ENCODE measurements at places on chromosomes 2 and 18.

- DNase-seq, result no peak
Observed at GRCh38 chr2:177000061-177000714, 212.4 kb upstream of the HNRNPA3 start.

GRCh38 chr2:241888641-241889040 is 19.1 kb downstream of the RTP5 start:
- no peak for DNase-seq

DNA sequence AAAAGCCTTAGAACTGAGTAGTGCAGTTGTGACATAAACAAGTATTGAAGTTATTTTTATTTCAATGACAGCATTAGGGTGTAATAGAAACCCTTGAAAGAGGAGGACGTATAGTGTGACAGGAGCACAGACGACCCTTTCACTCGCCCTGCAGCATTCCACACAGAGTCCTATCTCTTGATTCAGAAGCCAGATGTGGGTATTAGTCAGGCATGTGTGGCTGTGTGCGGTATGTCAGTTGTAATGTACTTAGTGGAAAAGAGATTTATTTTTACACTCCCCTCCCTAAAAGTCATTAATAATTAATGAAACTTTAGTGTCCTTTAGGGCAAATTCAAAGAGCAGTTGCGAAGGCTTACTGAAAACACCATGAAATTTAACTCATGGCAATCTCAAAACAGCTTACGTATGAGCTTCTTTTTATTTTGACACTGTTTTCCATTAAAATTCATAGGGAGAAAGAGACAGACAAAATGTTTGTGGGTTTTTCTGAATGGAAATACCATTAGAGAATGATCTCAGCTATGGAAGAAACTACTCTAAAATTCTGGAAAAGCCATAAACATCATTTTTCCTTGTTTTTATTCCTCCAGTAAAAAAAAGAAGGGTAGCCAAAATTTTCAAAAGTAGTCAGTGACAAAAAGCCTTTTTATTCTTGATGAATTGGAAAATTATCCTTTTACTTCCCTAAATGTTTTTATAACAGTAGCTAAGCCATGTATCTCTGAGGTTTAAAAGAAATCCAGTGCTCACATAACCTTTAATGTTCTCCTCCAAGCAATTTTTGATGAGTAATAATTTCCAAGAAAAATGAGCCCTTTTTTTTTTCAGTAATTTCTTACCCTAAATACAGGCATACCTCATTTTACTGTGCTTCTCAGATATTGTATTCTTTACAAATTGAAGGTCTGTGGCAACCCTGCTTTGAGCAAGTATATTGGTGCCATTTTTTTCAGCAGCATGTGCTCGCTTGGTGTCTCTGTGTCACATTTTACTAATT is 84.0 kb upstream of the DSEL start:
- no peak for DNase-seq

DNA sequence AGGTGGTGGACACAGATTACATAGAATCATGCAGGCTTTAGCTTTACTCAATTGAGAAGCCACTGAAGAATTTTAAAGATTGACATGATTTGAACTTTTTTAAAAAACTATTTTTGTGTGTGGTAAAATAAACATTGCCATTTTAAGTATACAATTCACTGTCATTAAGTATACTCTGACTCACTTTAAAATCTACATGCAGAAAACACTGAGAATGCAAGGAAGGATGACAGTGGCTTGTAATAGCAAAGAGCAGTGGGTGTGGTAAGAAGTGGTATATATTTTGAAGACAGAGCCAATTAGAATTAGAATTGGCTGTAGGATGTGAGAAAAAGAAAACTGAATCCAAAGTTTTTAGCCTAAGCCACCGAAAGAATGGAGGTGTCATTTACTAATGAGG is 14.9 kb downstream of the TRMT61B start:
- DNase-seq, result no peak

DNA sequence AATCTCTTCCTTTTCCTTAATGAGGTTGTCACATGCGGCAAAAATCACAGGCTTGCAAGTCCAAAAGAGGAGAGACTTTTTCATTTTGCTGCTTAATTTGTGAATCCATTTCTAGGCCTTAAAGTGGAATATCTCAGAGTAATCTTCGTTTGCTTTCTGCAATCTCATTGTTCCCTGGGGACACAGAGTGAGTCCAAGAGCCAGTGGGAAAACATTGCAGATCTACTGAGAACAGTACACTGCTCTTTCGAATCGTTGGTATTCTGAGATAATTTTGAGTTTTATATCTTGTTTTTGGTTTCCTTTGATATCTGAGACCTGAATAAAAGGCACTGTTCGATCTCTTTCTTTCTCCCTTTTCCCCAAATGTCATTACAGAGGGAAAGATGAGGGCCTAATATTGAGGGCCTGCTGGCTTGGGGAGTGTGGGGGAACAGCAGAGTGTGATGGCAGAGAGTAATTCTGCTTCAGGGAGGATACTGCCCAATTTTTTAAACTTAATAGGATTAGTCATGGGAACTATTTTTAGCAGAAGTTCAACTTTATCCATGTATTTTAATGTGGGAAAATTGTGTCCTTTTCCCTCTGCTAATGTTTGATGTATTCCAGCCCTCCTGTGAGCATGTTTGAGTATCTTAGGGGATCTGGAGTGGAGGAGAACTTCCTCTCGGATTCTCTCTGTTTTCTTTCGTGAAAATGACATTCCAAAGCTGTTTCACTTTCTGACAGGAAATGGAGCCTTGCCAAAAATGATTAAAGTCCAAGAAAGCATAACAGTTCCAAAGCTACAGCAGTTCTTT is 418.2 kb upstream of the ZEB2 start:
- DNase-seq, result peak; percentile 18

DNA sequence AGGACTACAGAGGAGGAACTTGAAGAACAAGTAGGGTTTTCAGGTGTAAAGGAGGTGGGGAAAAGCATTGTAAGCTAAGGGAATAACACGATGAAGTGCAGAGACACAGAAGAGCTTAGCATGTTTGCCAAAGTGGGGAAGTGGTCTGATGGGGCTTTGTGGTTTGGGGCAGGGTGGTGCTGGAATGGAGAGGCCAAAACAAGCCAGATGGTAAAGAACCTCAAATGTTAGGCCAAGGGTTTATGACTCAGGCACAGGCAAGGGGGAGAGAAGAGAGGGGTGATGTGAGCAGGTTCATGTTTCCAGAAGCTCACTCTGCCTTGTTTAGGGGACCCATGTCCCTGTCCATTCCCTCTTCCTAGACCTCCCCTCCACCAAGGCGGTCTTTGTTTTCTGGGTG is 104.5 kb upstream of the YWHAQ start:
- no peak for DNase-seq

DNA sequence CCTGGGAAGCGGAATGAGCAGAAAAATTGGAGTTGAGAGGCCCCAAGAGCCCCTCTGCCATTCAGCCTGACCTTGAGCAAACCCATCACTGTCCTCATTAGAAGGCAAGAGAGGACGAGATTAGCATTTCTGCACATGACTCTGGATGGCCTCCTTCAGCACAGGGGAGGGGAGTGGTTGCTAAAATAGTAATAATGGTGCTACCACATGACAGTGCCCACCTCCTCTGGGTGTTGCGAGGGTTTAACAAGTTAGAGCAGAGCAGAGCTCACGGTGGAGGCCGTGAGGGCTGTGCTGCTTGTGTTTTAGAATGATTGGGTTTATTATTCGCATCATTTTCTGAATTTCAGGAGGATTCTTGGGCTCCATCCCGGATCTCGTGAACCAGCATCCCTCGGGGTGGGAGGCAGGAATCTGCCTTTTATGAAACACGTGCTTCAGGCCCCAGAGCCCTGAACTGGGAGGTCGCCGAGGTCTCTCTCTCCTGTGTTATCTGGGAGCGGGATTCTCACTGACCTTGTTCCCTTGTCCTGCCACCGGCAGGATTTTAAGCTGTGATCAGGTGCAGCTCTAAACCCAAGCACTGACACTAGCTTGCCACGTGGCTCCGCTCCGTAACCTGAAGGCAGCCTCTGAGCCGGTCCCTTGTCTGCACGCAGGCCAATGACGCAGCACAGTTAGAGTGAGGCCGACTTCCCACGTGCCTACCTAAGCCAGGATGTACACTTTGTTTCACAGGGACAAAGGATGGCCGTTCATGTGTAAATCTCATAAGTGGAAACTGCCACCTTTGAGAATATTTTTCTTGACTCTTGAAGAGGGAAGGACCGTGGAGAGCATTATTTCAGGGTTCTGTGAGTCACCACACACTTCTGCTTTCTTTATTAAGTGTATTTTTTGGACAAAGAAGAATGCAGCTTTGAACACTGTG is 142.3 kb downstream of the ACOXL start:
- DNase-seq, result no peak

GRCh38 chr18:56302156-56302555 is 336.2 kb downstream of the TXNL1 start:
- no peak for DNase-seq

DNA sequence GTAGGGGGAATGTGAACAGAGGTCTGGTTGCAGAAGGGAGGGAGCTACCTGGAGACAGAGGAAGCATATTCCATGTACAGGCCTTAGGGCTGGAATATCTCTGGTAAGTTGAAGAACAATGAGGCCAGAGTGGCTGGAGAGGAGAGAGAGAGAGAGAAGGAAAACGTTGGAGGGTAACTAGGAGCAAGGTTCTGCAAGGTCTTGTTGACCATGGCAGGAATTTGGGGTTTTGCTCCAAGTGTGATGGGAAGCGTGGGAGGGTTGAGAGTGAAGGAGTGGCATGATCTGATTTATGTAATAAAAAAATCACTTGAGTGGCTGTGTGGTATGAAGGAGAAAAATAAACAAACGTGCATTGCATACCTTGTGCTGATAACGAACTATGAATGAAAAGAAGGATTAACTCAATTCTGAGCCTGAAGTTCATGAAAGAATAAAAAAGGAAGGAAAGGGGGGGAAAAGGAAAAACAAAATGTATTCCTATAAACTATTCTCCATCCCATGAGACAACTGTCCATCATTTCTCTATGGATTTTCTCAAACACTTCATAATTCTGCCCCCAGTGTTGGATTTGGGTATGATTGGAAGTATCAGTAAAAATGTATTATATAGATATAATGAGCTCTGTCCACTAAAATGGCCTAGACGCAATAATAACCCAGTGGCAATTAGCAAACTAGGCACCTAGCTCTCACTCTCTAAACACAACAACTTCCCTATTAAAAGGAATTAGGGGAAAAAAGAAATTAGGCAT is 59.7 kb upstream of the PMAIP1 start:
- no peak for DNase-seq

- no peak for DNase-seq
Observed at GRCh38 chr2:172200495-172201085, 97.9 kb upstream of the DLX2 start.

GRCh38 chr18:26548415-26549262 is at the start of gene KCTD1:
TSS of gene KCTD1 (minus strand) at chr18:26548553. CDS start at chr18:26548536, 17 bp downstream.
- peak; percentile 72 for DNase-seq

DNA sequence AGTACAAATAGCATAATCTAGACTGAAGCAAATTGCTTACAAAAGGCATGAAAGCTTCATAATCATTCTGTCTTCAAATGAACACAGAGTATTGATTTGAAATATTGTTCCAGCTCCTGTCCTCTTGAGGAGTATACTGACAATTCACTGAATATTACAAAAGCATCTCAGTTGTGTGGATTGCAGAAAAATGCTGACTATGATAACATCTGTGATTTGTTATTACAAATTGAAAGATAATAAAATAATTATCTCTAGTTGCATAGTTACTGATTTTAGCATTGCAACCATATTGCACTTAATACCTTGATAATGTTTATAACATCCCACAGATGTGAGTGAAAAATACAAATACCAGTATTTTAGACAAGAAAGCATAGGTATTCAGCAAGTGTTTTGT is 49.2 kb upstream of the FN1 start:
- DNase-seq, result no peak

GRCh38 chr2:113716291-113716690 is 40.2 kb downstream of the SLC35F5 start:
- no peak for DNase-seq

DNA sequence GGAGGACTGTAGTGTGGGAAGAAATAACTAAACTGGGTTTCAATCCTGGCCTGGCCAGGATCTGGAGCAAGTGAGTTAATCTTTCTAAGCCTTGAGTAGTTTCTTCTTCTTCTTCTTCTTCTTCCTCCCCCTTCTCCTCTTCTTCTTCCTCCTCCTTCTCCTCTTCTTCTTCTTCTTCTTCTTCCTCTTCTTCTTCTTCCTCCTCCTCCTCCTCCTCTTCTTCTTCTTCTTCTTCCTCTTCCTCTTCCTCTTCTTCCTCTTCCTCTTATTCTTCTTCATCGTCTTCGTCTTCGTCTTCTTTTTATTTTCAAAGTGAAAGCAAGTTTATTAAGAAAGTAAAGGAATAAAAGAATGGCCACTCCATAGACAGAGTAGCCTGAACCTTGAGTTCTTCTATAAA is 6.5 kb upstream of the IL1RN start:
- DNase-seq, result no peak

GRCh38 chr18:50559752-50560680 is at the start of gene MAPK4:
TSS of gene MAPK4 (plus strand) at chr18:50560087. CDS start at chr18:50663959, 103,872 bp downstream.
- peak; percentile 73 for DNase-seq

DNA sequence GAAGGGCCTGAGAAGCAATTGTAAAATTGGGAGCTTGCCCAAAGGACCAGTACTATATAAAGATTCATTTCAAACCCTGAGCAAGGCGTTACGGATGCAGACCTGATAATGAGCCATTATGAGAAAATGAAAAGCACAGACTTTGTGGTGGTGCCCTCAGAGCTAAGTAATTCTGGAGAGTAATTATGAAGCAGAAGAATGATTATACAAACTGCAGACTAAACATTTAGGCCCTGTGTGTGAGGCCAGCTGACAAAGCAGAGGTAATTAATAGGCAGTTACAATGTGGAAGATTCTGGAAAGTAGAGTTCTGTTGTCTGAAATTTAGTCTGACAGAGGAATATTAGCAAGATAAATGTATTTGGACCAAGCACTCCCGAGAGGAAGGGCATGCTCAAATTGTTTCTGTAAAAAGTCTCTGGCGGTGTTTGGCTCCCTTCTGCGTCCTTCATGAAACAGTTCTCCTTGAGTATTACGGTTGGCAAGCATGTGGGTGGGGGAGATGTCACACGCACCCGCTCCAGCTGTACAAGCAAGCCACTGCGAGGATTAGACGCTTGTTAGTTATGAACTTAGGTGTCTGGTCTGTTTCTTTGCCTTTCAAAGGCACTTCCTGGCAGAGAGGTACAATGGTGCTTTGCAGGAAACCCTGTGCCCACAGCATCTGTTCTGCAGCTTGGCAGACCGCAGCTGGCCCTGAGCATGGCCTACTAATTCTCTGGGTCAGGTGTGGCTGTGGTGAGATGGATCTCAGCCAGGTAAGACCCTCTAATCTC is 45.5 kb downstream of the CDC42EP3 start:
- no peak for DNase-seq

GRCh38 chr2:46179037-46179621 is 118.1 kb upstream of the EPAS1 start:
- DNase-seq, result peak; percentile 79

DNA sequence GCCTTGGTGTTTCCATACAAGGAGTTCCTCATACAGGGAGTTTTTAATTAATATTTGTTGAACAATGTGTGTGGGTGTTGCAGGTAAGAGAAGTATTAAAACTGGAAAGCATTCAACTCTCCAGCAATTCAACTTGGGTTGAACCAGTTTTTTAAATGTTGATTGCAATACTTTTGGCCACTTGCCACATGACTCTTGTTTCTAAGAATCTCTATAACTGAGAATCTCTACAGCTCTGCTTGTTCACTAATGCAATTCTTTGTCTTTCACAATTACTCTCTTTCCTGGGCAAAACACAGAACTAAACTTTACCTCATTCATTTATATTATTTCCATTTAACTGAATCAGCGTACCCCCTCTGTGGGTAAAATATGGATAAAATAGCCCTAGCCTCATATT is 429.4 kb downstream of the ARHGAP15 start:
- DNase-seq, result no peak

GRCh38 chr18:44779753-44780292 is 99.1 kb downstream of the SETBP1 start:
- DNase-seq, result no peak

GRCh38 chr2:53750041-53750768 is 17.4 kb upstream of the CHAC2 start:
- DNase-seq, result no peak

All from urothelium cell line (cell line).